Globus pallidus (tissue), 1 donor: ENCODE measurements at places on chromosomes 13 and 19.

GRCh38 chr19:19059018-19059836 lies 4.6 kb upstream of the SLC25A42 start:
- no peak for DNase-seq

DNA sequence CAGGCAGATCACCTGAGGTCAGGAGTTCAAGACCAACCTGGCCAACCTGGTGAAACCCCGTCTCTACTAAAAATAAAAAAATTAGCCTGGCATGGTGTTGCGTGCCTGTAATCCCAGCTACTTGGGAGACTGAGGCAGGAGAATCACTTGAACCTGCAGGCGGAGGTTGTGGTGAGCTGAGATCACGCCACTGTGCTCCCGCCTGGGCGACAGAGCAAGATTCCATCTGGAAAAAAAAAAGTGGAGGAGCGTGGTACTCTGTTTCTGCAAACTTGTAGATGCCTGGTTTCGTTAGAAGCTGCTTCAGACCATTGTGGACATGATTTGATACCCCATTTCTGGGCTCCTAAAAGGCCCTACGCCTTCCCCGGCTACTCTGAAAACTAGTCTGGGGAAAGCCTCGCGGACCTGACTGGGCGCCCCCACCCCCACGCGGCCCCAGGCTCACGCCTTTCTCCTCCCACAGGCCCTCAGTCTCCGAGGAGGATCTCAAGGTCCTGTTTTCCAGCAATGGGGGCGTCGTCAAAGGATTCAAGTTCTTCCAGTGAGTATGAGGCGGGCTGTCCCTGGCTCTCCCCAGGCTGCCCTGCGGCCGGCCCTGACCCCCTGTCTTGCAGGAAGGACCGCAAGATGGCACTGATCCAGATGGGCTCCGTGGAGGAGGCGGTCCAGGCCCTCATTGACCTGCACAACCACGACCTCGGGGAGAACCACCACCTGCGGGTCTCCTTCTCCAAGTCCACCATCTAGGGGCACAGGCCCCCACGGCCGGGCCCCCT lies 11.5 kb downstream of the PLPPR3 start:
- DNase-seq = no peak

- DNase-seq = no peak
Observed at GRCh38 chr13:36801035-36801434, 18.0 kb upstream of the RFXAP start.

DNA sequence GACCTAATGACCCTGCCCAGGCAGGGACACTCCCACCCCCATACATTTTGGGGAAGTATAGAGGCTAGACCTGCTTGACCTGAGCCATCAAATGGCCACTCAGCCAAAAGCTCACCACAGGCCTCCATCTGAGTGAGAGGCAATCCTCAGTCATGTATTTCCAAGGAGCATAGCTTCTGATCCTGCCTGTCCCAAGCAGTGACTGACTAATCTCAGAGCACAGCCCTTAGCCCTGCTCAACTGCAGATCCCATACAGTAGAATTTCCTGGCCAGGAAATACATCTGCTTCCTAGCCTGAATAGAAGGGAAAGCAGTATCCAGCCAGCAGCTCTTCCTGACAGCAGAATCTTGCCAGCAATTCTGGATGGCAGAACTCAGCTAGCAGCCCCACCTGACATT lies 880.6 kb upstream of the GPC6 start:
- no peak for DNase-seq

GRCh38 chr13:75385708-75386083 lies 96.3 kb downstream of the TBC1D4 start:
- no peak for DNase-seq
